ENCODE measurements at places on chromosomes 1 and 21.

GRCh38 chr1:17347769-17348592 lies 24.0 kb upstream of the PADI6 start:
- no peak for DNase-seq

DNA sequence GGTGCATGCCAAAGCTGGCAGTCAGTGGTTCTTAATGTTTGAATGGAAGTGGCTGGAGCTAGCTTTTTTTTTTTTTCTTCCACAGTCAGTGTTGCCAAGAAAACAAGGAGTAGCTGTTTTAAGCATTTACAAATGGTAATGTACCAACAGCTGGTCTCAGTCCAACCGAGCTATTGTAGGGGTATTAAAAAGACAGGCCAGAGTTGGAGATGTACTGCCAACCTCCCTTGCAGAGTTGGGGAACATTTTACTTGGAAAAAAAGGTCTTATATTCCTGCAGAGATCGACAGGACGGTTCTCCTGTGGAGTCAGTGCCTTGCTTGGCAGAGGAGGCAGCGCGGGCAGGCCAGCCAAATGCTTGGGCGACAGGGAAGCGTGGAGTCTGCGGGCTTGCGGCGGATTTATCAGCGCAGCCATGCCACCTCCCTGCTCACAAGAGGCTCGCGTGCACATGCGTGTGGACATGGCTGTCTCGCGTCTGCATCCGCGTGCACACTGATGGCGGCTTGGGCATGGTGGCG lies 338.1 kb downstream of the RPS6KC1 start:
- no peak for DNase-seq

DNA sequence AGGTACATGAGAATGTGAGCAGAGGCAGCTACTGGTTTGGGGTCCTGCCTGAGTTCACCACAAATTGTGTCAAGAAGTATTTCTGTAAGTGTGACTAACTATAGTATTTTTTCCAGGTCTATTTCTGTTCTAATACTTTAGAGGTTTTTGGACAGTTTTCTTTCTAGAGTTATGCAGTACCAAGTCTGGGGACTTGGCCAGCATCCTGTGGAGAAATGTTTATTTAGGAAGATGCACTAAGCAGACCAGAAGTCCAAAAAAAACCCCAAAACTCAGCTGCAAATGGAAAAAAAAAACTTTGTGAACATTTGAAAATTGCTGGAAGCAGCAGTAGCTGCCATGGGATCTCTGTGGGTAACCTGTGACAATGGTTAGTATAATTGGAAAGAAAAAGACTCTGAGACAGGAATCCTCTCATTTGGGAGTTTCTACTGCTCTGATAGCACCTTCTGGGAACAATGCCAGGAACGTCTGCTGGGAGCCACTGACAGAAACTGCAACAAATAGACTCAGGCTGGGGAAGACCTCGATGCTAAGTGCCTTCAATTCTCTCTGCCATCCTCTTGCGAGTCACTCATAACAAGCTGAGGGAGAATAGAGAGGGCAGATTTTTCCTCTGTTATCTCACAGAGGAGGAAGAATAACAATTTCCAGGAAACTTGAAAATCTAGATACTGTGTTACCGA lies 37.6 kb downstream of the OR10R2 start:
- no peak for DNase-seq

DNA sequence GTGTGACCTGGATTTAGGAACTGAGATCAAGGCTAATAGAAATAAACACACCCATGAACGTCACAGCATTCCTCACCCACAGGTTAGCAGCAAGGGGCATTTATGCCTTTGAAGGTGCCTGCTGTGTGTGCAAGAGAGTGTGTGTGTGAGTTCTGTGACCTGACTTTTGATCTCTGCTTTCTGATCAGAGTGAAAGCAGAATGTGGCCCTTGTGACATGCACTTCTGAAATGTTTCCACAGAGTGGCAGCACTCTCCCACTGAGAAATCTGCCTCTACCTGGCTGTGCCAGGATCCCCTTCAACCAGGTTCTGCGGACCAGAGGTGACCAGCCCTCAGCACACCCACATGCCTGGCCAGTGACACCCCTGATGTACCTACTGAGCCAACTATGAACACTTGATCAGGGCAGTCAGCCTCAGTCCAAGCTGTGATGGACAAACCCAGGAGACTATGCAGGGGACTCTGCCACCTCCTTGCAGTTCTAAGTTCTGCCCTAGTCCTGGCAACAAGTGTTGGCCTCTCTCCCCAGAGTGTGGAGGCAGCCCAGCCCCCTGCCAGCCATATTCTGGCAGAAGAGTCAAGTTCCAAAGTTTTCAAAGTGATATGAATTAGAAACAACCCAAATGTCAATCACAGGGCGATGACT lies 41.0 kb downstream of the RXRG start:
- no peak for DNase-seq

DNA sequence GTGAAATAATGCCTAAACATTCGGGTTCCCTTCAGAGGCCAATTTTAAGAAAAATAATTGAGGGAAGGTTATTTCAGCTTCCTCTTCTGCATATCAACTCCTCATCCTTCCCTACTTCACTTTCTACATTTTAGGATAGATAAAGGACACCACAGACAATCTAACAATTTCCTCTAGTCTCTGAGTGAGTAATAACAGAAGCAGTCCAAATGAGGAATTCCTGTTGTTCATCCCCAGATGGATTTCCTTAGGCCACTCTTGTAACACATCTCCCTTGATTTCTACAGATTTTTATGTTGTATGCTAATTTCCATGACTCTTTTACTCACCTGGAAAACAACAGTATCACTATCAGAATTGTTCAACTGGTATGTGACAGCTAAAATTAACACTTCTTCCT lies 87.7 kb upstream of the LYPLAL1 start:
- DNase-seq, result no peak

DNA sequence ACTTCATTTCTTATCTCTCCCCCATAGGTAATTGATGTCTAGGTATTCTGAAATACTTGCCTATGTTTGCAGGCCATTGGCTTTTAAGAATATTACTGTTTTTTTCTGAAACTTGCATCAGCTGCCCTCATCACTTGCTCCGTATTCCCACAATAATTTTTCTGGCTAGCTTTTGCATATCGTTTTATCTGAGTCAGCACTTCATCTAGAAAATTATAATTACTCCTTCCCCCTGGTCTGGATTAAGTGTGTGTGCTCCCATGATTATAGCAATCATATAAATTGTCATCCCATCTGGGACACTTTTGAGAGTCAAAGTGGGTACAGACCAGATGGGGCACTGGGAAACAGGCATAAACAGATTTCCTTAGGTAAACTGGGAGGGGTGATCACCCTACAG lies 583.2 kb upstream of the B3GALT2 start:
- DNase-seq, result no peak

GRCh38 chr1:162674034-162674608 lies 41.9 kb downstream of the DDR2 start:
- DNase-seq, result no peak

DNA sequence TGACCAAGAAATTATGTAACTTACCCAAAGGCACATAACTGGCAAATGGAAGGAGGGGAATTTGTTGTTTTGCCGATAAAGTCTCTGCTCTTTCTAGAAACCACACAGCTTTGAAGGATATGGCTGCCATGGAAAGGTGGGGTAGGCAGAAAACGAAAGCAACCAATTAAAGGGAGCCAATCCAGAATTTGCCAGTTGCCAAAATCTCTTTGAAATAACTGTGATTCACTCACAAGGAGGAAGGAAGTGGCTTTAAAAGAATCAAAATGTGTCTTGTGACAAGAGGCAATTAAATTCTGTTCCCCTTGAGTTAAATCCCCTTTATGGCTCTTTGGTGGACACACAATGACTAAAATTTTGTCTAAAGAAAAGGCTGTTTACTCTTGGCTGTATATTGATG lies 61.2 kb upstream of the CCDC190 start:
- DNase-seq, result no peak

- DNase-seq, result no peak
Measured at GRCh38 chr1:167628741-167629515, 1.1 kb upstream of the RCSD1 start.

DNA sequence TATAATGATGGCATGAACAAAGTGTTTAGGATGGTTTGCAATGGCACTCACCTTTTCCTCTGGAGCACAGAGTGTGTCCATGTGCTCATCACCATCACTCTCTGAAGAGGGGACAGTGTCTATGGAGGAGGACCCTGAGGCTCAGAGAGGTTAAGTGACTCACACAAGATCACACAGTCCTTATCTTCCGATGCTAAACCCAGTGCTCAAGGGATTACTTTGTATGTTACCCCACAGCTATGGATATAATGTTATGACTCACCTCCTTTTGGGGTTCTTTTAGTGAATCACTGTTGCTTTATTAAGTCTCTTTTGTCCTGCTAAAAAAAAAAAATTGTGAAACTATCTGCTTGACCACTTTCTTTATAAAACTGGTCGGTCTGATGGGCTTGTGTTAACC lies 67.6 kb downstream of the TENT5C start:
- DNase-seq, result no peak

- DNase-seq, result no peak
Measured at GRCh38 chr1:96414598-96414997, 307.0 kb upstream of the PTBP2 start.

- DNase-seq, result no peak
Measured at GRCh38 chr1:8015036-8015808, 10.9 kb downstream of the ERRFI1 start.
